NCI-H187 treated with DMSO at 0.1 percent for 48 hours (cell line): ENCODE measurements at places on chromosomes 13 and 19.

DNA sequence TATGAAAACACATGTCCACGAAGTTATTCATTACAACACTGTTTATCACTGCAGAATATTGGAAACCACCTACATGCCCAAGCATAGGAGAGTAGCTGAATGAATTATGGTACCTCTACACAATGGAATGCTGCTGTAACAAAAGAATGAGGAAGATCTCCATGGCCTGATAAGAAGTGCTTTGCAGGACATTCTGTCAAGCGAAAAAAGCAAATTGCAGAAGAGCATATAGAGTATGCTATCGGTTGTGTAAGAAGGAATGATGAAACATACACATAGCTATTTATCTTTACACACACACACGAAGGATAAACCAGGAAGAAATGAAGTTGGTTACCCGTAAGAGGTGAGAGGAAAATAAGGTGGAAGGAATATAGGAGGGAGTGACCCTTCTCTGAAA is 37.5 kb upstream of the CEACAM20 start:
- no peak for DNase-seq

DNA sequence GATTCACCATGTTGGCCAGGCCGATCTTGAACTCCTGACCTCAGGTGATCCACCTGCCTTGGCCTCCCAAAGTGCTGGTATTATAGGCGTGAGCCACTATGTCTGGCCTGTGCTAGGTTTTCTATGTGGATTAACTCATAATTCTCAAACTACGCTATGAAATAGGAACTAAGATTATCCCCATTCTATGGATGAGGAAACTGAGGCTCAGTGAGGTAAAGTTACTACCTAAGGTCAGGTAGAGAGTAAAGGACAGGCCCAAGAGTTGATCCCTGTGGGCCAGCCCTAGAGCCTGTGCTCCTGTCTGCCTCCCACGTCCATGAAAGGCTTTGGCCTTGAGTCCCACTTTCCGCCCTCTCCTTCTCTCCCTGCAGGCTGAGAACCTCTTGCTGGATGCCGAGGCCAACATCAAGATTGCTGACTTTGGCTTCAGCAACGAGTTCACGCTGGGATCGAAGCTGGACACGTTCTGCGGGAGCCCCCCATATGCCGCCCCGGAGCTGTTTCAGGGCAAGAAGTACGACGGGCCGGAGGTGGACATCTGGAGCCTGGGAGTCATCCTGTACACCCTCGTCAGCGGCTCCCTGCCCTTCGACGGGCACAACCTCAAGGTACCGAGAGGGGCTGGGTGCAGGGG is 20.1 kb downstream of the MARK4 start:
- DNase-seq, result no peak

GRCh38 chr13:76499891-76500290 is 386.3 kb downstream of the KCTD12 start:
- no peak for DNase-seq

GRCh38 chr13:112064222-112064621 is 2.7 kb upstream of the SOX1 start:
- DNase-seq, result peak; percentile 76

GRCh38 chr19:49020931-49021895 is 2.9 kb downstream of the CGB3 start:
- no peak for DNase-seq

DNA sequence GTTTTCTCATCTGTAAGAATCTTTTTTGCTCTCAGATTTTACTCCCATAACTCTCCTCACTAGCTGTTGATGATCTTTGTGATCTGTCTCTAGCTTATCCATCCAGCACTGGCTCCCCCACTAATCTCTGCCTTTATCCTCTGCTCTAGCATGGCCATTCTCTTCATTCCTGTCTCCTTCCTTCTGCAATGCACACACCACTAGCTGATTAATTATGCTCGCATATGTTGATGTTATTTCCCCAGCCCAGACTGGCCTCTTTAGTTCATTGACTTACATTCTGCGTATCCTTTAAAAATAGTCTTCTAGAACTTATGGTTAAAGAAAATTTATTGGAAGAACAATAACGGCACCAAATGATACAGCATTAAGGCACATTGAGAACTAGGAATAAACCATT is 52.5 kb downstream of the DGKH start:
- no peak for DNase-seq

- DNase-seq, result no peak
These were observed 2.1 kb downstream of the FGF9 start for GRCh38 chr13:21672796-21673538.

DNA sequence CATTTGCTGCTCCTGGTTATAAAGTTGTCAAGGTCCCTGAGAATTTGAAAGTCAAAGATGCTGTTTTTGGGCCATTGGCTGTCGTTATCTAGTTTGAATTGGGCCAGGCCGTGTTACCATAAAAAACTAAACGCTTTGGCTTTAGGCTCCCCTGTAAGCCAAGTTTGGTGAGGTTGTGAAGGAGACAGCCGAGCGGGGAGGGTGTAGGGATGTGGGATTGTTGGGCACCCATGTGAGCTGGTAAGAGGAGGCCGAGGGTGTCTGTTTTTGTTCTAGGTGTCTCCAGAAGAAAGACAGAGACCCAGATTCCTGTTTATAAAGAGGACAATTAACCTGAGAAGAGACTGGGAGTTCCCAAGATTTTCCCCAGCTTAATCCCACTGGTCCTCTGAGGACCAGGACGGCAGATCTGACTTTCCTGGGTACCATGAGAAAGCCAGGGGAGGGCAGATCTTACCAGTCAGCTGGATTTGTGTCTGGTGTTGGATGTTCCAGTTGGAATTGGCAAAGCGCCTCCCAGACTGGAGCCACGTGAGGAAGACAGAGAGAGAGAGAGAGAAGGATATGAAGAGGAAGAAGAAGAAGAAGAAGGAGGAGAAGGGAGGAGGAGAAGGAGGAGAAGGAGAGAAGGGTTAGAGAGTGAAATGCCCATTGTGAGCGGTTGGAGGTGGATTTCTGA is 25.1 kb downstream of the TMEM255B start:
- DNase-seq, result no peak

GRCh38 chr19:13705928-13706447 is 58.3 kb upstream of the MRI1 start:
- no peak for DNase-seq

DNA sequence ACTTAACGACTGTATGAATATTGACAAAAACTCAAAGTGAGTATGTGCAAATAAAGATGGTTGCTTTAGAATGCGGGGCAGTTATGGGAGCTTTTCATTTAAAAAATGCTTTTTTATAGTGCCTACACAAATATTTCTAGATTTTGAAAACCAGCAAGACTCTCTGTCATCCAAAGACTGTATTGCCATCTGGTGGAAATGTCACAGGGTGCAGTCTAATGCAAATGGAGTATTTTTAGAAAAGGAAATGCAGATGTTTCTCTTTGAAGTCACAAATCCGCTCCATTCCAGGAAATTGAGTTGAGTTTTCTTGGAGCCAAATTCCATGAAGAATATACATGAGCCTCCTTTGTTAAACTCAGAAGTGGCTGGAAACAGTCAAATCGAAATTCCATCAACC is 2.3 kb upstream of the C1QTNF9B start:
- no peak for DNase-seq

GRCh38 chr19:39410017-39410830 is 2.2 kb upstream of the PLEKHG2 start:
- DNase-seq, result no peak

GRCh38 chr19:4186087-4186993 is 3.9 kb downstream of the ANKRD24 start:
- peak; percentile 47 for DNase-seq

GRCh38 chr13:98280176-98280510 is 103.1 kb upstream of the RNF113B start:
- DNase-seq, result no peak

- no peak for DNase-seq
These were observed 7.0 kb downstream of the PRODH2 start for GRCh38 chr19:35805526-35806102.

DNA sequence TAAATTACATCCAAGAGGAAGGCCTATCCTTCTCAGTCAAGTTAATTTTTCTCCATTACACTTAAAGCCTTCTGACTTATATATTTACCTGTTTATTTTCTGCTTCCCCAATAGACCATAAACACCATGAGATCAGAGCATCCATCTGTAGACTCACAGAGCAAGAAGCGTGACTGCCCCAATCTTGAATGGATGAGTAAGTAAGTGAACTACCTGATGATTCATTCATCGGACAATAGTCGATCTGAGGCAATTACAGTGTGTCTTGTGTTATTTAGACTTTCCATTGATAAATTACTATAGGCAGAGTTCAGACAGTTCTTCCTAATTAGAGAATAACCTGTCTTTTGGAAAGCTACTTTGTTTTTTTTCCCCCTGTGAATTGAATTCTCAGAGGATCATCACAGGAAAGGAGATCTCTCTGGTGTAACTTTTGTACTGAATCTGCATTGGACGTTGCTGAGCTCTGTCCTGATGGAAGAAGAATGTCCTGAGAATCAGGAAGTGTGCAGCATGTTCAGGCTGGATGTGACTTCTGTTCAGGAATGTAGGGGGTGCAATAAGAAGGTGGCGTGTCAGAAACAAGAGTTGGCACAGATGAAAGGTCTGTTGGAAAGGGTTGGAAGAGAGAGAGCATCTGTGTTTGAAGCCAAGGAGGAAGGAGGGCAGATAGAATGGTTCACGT is 367.0 kb downstream of the NALCN start:
- no peak for DNase-seq

DNA sequence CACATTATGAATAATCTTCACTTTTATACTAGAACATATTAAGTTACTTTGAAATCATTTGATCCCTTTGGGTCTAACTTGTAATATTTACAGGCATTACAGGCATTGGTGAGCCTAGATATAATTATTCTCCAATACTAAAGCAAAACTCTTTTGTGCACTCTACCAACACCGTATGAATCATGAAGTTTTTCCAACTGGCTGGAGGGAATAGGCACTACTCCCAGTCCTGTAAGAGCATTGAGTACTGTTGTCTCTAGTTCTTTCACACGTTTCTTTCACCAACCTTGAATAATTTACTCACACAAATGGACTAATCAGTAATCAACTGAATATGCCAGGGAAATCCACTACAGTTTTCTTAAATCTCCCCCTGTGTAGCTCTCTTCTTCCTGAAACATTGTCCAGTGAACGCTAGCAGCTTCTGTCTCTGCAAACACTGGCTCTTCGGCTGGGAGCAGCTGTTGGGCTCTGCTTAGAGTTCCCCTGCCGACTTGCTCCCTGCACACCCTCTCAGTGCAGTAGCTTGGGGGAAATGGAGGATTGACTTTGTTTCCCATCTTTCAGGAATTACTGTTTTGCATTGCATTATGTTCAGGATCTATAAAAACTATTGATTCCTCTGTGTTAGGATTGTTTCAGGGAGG is 476.7 kb downstream of the RFC3 start:
- no peak for DNase-seq

DNA sequence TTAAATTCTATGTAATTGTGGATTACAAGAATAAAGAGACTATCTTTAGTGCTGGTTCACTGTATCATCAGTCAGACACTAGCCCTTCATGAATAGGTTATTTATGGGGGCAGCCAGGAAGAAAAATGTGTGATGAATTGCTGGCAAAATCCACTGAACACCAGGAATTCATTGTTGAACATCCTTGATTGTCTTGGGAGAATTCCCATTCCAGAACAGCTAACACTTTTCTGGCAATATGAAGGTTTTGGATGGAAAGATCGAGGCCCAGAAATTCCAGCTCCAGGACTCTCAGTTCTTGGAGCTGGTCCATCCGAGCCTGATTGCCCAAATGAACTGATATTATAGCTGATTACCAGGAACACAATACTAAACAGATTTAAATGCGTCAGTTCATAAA is 11.5 kb upstream of the SPART start:
- DNase-seq, result no peak
